ENCODE measurements at places on chromosomes 2 and 18. TPM values are rescaled to one million over a fixed set of nuclear protein-coding genes. Genes with fewer than 3 reads are reported as not detected.

Gene ASB18
- polyA plus RNA-seq = not detected

Gene SERPINB7
- polyA plus RNA-seq = 408 TPM

Gene CYP1B1
- 1.6 TPM for polyA plus RNA-seq

Gene EPB41L3
- polyA plus RNA-seq = 0.39 TPM

Gene MYO7B
- polyA plus RNA-seq = not detected
